ENCODE measurements at places on chromosomes 2 and 18.

GRCh38 chr2:17793803-17794354 is 22.4 kb upstream of the MSGN1 start:
- no peak for DNase-seq

- DNase-seq: no peak
These were observed 240.9 kb downstream of the ICOS start for GRCh38 chr2:204177251-204177976.

GRCh38 chr2:54228945-54229344 is 27.1 kb downstream of the TSPYL6 start:
- no peak for DNase-seq

DNA sequence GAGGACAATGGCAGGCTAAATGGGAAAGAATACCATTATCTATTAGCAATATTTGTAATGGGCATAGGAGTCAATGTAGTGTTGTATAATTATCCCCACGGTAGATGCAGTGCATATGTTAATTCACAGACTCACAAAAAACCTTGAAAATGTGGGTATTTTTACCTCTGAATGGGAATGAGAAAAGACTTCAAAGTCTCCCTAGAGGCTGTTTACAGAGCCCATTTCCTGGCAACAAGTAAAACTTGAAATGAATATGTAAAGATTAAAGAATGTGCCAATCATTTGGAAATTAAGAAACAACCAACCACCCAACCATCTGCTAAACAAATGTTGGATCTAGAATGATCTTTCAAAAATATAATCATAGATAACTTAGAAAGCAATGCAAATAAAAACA is 27.1 kb downstream of the TRPM8 start:
- no peak for DNase-seq

DNA sequence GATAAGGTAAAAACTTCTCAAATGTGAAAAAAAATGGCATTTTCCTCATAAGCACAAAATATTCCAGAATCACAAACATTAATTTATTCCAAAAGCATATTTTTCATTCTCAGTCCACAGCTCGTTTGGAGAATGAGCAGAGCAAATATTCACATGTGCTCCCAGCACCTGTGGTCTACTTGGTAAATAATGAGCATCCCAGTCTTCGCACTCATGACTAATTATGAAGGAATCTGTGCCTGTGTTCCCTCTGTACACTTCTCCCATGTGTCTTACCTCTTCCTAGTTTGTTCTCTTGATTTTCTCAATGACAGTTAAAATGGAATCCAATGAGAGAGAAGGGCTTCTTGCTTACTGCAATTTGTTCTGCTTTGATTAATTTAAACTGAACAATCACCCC is 671.0 kb upstream of the SOX11 start:
- DNase-seq: no peak

DNA sequence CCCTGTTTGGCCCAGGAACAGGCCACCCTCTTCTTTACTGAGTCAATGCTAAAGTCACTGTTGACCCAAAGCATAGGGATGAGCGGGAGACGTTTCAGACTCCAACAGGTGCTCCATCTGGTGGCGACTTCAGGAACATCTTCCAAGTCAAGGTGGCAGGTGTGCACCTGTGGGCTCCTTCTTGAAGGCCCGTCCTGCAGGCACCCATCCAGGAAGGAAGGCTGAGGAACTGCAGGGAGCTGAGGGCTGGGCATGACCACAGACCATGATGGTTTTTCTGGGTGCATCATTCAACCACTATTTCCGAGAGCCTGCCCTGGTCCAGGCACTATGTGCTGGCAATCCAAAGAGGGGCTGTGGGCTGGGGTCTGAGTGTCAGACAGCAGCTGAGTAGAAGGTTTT is 142.8 kb downstream of the NDUFA10 start:
- peak; percentile 60 for DNase-seq

DNA sequence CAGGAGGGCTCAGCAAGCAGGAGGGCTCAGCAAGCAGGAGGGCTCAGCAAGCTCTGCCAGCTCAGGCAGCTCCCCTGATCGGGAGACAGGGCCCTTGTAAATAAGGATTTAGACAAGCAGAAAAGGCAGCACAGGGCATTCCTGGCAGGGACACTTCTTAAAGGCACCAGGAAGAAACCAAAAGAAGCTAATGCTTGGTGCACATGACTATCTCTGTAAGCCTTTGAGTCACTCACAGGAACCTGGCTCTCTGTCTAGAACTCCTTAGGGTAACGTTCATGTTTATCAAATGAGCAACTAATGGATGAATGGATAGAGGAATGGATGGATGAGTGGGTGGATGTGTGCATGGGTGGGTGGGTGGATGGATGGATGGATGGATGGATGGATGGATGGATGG is 28.4 kb downstream of the TMEM37 start:
- DNase-seq: no peak

- no peak for DNase-seq
These were observed 219.9 kb upstream of the FBXO11 start for GRCh38 chr2:48126162-48126561.

GRCh38 chr2:44813658-44814057 is 127.8 kb upstream of the SIX3 start:
- DNase-seq: no peak

DNA sequence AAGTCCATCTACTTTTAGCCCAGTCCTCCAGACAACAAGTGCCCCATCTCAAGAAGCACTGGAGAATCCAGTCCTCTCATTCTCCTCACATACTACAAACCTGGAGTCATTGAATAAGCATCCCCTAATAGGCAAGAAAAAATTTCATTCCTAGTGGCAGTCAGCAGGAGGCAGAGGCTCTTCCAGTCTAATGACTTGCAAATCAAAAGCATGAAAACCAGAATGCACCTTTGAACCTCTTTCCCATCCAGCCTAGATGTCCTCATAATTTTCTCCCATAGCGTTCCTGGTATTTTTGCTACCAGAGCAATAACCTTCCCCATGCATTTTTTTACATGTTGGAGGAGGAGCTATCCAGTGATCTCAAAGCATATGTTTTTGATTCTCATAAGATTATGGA is 252.6 kb downstream of the TTC32 start:
- DNase-seq: no peak

- no peak for DNase-seq
These were observed 186.0 kb upstream of the TNP1 start for GRCh38 chr2:217045700-217046475.

DNA sequence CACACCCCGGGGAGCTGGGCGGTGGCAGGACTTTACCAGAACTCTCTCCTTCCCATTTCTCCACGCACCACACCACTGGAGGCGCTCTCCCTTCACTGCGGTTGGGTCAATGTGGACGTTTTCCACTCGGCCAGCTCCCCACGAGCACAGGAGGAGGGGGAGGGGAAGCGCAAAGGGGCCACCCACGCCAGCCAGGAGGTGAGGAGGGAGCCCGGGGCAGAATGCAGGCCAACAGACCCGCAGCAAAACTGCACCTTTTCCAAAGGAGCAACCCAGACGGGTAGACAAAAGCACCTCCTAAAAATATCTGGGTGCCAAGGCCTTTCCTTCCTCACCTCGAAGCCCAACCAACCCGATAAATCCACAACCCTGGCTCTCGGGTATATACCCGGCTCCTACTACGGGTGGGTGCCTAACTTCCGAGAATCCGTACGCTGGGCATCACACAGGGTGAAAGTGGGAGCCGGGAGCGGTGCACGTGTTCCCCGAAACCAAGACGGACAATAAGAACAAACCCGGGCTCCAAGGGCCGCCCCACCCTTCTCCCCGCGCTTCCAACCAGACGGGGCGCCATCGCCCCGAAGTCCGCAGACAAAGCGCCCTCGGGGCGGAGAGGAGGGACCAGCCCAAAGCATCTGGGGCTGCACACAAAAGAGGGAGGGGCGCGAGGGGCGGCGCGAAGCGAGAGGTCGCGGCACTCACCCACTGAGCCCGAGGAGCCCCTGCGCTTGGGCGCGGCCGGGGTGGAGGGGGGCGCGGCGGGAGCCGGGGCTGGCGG is 1.0 kb downstream of the RTN4 start:
- peak; percentile 54 for DNase-seq

- no peak for DNase-seq
These were observed 148.0 kb downstream of the DNER start for GRCh38 chr2:229566370-229566769.

GRCh38 chr18:79356435-79356834 is 39.3 kb upstream of the NFATC1 start:
- DNase-seq: no peak

DNA sequence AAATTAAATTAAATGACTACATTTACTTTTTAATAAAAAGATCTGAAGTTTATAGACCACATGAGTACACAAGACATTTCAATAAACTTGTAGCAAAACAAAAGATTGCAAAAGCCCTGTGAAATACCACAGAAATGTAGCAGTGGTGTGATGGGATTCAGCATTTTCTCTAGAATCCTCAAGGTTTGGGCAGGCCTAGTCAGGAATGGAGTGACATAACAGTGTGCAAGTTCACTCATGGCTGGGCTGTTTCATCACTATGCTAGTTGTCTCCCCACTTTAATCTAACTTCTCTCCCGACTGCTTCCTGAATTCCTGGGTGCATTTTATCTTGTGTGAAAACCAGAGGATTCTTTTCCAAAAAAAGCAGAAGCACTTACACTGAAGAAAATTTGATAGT is 1089.9 kb upstream of the DDX18 start:
- no peak for DNase-seq

DNA sequence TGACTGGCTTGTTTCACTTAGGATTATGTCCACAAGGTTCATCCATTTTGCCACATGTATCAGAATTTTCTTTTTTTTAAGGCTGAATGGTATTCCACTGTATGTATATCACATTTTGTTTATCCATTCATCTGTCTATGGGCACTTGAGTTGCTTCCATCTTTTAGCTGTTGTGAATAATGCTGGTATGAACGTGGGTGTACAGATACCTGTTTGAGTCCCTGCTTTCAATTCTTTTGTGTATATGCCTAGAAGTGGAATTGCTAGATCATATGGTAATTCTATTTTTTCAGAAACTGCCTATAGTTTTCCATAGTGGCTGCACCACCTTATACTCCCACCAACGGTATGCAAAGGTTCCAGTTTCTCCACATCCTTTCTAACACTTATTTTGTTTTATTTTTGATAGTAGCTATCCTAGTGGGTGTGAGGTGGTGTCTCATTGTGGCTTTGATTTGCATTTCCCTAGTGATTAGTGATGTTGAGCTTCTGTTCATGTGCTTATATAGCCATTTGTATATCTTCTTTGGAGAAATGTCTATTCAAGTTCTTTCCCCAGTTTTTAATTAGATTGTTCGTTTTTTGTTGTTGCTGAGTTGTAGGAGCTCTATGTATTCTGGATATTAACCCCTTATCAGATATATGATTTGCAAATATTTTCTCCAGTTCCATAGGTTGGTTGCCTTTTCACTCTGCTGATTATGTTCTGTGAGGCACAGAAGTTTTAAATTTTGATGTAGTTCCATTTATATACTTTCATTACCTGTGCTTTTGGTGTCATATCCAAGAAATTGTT is 40.7 kb downstream of the TTC39C start:
- DNase-seq: no peak

DNA sequence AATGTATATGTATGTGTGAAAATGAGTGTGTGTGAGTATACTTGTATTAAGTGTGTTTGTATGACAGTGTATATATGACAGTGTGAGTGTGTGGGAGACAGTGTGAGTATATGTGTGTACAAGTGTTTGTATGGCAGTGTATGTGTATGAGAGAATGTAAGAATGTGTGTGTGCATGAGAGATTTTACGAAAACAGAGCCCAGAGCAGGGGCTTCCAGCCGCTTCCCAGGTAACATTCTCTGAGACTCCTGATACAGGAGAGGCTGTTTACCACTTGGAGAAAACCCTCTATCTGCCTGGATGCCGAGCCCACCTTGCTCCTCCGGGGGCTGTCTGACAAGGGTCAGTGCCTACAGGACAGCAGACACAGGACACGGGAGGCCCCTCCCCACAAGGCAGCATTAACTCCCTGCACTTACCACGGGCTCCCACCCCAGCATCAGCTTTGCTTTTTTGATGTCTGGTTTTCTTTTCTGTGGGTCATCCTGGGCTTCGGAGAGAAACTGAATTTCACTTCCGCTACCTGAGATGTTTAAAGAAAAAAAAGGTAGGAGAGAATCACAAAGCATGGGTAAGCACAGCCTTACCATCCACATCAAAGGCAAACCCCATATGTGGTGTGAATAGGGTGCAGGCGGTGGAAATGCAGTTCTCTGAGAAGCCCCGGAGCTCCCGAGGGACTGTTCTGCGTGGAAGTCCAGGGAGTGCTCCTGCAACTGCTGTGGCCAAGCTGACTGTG is 97.6 kb downstream of the UXS1 start:
- DNase-seq: peak; percentile 44

DNA sequence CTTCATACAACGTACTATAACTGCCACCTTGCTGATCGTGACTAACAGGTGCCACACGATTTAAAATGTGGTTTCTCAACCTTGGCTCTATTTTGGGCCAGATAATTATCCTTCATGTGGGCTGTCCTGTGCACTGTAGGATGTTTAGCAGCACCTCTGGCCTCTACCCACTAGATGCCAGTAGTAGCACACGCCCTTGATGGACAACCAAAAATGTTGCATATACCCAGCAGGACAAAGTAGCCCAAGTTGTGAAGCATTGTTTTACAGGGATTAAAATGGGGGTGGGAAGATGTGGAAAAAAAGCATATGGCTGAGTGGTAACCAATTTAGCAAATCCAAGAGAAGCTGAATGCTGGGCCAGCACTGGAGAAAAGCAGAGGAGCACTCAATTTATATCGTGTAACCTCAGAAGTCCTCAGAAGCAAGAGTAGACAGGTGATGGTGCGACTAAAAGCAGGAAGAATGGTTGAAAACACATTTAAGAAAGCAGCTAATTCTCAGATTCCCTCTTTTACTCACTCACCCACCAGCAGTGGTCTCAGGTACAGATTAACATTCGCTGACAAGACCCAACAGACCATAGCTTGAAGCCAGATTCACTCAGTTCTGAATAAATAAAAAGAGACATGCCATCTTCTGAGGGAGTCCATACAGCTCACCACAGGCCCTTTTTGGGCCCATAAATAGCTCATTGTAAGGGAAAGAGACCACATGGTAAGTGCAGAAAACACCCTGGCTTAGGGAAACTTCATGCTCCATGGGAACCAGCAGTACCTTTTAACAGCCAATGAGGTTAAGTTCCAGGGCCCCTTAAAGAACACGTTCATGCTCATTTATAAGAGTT is 50.6 kb downstream of the RAPH1 start:
- peak; percentile 48 for DNase-seq

GRCh38 chr18:58405107-58405898 is 223.6 kb downstream of the ALPK2 start:
- no peak for DNase-seq

GRCh38 chr2:14951569-14952285 is 319.2 kb downstream of the LRATD1 start:
- no peak for DNase-seq

DNA sequence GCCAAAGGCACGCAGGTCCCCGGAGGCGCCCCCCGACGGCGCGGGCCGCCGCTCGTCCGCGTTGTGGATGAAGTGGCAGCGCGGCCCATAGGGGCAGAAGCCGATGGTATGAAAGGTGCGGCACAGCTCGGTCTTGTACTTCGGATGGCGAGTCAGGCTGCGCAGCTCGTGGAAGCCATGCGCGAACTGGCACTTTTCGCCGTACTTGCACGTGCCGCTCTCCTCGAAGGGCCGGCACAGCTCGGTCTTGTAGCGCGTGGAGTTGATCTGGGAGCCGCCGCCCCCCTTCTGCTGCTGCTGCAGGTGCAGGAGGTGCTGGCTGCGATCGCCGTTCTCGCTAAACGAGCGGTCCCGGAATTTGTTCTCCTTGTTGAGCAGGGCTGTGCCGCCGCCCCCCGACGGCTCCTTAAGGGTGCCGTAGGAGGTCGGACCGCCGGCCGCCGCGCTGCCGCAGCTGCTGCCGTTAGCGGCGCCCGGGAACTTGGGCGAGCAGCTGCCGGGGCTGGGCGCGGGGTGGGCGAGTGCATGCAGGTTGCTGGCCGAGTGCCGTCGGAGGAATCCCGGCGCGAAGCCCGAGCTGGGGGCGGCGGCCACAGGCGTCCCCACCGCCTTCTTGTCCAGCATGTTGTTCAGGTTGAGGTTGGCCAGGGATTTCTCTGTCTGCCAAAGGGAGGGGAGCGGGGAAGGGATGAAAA is 1.2 kb downstream of the ZFP36L2 start:
- DNase-seq: peak; percentile 68
